ENCODE measurements at places on chromosomes 1 and 21. TPM values are rescaled to one million over a fixed set of nuclear protein-coding genes. Genes with fewer than 3 reads are reported as not detected.

The SLC26A9 gene
- 7.6 TPM for total RNA-seq

The NECTIN4 gene
- 42.4 TPM for total RNA-seq

The CFHR4 gene
- total RNA-seq, result not detected

The DYNLT5 gene
- not detected for total RNA-seq

The TARBP1 gene
- 38.1 TPM for total RNA-seq

The PPCS gene
- total RNA-seq, result 67.8 TPM

- no peak for DNase-seq
Measured at GRCh38 chr1:26820784-26821269, 5.7 kb upstream of the ZDHHC18 start.

GRCh38 chr1:21647431-21648351 is 21.5 kb downstream of the RAP1GAP start:
- no peak for DNase-seq

GRCh38 chr1:225825607-225826007 is 15.7 kb downstream of the EPHX1 start:
- DNase-seq, result no peak

GRCh38 chr1:232650845-232651244 is 20.9 kb upstream of the SIPA1L2 start:
- no peak for DNase-seq

DNA sequence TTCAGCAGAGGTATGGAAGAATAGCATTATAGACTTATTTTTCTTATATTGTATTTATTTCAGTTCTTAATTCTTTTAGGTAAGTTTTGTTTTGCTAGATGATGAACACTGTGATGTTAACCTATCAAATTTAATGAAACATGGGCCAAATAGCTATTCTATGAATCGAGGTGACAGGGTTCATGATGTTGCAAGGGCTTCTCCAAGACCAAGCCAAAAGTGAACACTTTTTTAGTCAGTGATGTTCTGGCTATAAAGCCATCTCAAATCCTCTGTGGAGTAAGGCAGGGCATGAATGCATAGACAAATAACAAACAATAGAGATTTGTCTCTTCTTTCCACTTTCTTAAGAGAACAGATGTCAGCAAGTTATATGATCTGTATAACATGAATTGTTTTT is 26.7 kb downstream of the C1orf146 start:
- no peak for DNase-seq

GRCh38 chr1:107640207-107640606 is 324.8 kb downstream of the VAV3 start:
- no peak for DNase-seq

DNA sequence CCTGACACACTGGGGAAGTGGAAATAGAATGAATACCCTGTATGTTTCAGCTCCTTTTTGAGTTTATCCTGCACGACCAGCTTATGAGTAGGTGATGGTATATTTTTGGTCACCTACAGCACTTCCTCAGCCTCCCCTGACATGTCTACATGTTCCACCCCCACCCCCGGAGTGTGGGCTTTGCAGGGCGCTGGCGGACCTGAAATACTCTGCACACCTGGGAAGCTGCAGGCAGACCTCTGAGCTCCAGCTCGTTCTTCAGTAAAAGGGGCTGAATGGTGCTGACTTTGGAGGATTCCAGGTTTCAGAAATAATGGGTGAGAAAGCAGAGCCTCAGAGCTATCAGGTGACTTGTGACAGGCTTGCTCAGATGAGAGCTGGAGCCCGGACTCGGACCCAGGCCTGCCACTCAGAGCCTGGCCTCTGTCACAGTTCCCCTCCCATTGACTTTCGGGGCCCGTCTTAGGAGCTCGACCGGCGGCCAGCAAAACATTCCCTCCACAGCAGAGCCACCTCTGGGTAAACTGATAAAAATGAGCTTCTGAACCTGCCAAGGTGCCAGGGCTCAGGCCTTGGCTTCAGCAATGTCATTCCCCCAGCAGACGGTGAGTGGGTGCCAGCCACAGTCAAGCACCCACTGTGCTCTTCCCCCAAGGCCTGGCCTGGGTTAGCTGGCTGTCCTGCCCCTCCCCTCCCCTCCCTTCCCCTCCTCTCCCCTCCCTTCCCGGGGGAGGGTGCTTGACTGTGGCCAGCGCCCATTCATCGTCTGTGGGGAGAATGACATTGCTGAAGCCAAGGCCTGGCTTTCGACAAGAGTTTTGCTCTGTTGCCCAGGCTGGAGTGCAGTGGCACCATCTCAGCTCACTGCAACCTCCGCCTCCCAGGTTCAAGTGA is 30.1 kb downstream of the DOP1B start:
- DNase-seq, result no peak

DNA sequence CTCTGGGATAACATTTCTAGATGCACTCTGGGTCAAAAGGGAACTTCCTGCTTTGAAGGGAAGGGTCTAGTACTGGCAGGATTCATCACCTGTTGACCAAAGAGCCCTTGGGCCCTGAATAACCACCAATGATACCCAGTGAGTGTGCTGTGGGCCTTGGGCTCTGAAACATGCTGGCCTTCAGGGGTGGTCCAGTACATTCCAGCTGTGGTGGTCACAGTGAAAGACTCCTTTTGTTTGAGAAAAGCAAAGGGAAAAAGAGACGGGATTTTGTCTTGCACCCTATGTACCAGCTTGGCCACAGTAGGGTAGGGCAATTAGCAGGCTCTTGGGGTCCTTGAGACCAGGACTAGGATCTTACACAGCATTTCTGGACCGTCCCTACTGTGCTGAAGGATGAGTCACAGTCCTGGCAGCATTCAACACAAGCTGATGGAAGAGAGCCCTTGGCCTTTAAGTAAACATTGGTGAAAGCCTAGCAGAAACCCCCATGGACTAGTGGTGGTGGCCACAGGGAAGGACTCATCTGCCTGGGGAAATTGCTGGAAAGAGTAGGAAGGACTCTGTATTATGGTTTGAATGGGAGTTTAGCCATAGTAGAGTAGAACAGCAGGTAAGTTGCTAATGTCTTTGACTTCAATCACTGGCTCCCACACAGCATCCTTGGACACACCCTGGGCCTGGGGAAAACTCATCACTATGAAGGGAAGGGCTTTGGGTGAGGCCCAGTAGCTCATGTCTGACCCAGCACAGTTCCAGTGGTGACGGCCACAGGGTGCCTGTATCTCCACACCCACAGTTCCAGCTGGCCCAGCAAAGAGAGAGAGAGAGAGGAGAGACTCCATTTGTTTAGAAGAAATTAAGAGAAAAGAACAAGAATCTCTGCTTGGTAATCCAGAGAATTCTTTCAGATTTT is 87.5 kb downstream of the COL24A1 start:
- no peak for DNase-seq

DNA sequence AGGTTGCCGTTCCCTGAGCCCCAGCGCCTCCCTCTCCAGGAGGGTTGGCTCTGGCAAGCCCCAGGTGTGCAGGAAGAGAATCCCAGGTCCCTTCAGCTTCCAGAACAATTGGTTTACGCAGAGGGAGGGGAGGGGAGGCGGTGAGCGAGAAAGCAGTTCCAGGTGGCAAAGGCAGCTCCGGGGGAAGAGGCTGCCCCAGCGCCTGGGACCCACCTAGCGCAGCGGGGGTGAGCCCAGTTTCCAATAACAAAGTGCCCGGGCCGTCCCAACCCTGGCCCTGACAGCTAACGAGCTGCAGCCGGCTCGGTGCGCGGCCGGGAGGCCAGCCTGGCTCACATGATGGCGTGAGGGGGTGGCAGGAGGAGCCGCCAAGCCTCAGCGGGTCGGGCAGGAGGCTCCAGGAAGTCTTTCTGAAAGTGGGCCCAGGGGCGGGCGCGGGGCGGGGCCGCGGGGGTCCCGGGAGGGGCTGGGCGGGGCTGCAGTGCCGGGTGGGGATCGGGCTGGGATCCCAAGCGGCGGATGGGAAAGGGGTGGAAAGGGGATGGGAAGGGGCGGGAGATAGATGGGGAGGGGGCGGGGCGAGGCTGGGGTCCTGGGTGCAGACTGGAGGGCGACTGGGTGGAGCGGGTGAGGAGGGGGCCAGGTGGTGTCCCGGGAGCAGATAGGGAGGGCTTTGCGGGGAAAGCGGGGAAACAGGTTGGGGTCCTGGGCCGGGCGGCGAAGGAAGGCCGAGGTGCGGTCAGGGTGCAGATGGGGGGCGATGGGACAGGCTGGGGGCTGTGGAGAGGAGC is 22.8 kb downstream of the DHRS3 start:
- DNase-seq, result peak; percentile 76

DNA sequence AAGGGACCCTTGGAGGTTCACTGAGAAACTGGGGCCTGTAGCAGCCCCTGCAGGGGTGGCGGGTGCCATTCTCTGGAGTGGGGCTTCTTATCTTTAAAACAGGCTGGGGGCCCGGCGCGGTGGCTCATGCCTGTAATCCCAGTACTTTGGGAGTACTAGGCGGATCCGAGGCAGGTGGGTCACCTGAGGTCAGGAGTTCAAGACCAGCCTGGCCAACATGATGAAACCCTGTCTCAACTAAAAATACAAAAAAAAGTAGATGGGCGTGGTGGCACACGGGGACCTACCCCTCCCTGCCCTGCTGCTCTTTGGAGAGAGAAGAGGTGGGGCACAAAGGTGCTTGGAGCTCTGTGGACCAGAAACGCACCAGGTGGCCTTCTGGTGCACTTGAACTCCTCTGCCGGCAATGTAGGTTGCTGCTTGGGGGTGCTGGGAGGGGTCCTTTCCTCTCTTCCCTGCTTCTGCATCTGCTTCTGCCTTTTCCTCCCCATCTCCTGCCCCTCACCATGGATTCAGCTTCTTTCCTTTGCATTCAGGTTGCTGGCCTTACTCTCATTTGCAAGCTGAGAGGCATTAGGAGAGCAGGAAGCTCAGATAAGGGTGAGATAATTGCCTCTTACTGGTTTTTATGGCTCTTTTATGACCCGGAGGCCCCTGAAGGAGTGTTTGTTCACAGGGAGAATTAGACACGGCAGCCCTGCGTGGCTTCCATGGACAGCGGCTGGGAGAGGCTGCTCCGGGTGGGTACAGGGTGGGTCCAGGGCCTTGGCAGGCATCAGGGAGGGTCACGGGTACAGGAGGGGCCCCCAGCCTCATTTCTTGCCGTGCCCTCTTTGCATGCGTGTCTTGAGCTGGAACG is 57.4 kb downstream of the ARHGEF10L start:
- DNase-seq, result no peak

All from Calu3 (cell line).